ENCODE measurements at places on chromosomes 13 and 19.

- DNase-seq: no peak
These were observed 529 bp downstream of the ZNF836 start for GRCh38 chr19:52170863-52171320.

DNA sequence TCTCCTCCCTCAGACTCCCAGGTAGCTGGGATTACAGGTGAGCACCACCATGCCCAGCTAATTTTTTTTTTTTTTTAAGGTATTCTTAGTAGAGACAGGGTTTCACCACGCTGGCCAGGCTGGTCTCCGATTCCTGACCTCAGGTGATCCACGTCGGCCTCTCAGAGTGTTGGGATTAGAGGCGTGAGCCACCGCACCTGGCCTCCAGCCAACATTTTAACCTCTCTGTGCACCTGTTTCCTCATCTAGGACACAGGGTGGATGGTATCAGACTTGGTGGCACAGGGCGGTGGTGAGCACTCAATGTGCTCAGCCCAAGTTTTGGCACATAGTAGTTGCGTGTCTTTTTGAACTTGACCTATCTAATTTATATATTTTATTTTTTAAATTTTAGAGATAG is 12.5 kb downstream of the APBA3 start:
- DNase-seq: no peak

DNA sequence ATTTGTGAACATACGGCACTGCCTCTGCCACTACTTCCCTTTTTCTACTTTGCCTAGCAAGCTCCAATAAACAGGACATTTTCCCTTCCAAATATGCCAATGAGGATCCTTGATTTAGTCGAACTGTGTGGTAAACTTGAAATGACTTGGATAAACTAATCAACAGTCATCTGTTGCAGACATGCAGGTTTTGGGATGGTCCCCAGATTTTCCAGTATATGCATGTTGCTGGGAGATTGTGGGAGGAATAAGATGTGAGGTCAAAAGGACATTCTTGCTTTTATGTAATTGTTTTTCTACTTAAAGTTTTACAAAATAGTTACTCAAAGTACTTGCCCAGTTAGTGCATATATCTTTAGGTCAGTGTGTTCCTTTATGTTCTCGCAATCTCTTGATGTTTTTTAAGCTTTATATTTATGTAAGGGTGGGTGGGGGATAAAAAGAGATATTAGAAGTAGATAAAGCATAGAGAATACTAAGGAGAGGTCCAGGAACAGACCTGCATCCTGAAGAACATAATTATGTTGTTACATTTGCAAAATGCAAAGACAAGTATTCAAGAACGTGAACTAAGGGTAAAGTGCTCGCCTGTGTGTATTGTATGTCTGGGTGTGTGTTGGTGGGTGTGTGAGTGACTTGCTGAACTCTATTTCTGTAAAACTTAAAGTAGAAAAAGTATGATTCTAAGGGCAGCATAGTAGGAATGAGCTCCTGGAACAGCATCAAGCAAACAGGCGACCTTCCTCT is 88.4 kb upstream of the OXGR1 start:
- no peak for DNase-seq

GRCh38 chr19:14434543-14435319 is 1.6 kb downstream of the PKN1 start:
- no peak for DNase-seq

DNA sequence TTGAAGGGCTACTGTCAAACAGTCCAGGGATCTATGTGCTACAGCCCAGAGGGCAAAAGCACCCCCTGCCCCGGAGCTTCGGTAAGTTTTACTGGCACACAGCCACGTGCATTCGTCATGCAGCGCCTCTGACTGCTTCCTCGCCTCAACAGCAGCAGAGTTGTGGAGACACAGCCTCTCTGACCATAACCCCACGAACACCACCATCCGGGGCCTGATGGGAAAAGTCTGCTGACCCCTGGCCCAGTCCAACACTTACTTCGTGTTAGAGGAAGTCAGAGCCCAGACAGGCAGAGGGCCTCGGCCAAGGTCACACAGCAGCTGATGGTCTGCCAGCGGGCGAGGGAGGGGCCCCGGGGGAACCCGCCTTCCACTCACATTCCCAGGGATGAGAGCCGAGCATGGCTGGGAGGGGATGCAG is 5.1 kb downstream of the CBARP start:
- DNase-seq: no peak

DNA sequence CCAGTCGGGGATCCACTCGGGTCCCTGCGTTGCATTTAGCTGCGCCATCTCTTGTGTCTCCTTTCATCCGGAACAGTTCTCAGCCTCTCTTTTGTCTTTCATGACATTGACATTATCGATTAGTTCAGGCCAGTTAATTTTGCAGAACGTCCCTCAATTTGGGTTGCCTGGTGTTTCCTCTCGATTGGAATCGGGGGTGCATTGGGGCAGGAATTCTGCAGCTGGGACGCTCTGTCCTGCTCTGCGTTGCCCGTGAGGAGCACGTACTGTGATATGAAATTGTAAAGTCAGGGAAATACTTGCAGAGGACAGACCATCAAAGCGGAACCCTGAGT is 22.4 kb downstream of the MARK4 start:
- DNase-seq: no peak

DNA sequence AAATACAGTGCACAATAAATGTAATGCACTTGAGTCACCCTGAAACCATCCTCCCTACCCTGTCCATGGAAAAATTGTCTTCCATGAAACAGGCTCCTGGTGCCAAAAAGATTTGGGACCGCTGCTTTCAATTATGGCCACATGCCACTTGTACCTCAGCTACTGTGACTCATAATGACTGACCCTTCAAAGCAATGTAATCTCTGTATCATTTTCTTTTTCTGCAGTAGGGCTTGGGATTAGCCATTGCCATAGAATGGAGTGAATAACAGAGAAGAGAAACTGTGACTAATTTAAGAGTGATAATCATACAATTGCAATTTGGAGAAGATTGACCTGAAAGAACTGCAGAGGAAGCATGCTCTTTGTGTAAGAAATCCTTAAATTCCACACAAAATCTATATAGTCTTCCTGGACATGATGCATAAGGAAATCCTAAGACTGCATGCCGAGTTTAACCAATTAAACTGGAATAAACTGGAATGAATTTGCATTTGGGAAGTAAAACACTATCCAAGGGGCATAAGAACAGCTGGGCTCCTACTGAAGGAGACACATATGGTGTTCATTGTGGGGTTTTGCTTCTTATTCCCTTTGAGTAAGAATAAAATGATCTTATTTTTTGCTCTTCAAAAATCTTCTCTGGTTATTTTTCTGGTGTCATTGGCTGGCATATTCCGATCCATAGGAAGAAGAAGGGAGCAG is 59.5 kb upstream of the SLC7A1 start:
- no peak for DNase-seq

GRCh38 chr13:24605923-24606372 is 74.3 kb upstream of the ATP12A start:
- DNase-seq: no peak

GRCh38 chr13:28530729-28531076 is 35.8 kb upstream of the FLT1 start:
- no peak for DNase-seq

GRCh38 chr19:34044021-34044420 is 128.3 kb upstream of the LSM14A start:
- no peak for DNase-seq

- no peak for DNase-seq
These were observed 214.0 kb upstream of the HTR2A start for GRCh38 chr13:47110833-47111240.

- no peak for DNase-seq
These were observed 128.2 kb upstream of the ARGLU1 start for GRCh38 chr13:106696140-106696539.

- DNase-seq: no peak
These were observed 888.9 kb downstream of the SLITRK1 start for GRCh38 chr13:82993417-82993816.

DNA sequence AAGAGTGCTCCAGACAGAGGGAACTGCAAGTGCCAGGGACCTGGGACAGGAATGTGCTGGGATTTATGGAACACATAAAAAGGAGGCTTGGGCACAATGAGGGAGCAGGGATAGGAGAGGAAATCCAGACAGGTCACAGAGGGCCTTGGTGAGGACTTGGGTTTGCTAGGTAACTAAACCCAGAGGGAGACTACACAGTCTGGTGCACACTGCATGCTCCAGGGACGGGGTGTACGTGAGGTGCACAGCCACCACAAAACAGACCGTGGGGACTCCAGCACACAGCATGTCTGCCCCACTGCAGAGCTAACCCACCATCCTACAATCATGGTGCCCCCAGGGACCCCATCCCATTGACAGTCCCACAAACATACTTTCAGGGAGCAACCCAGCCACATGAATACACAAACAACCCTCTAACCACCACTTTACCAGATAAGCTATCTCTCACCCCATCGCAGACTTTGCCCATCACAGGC is 5.5 kb upstream of the ZFP36 start:
- DNase-seq: no peak

- DNase-seq: no peak
These were observed 14.6 kb downstream of the NACC1 start for GRCh38 chr19:13132471-13133180.

GRCh38 chr13:96749825-96750224 is 244.5 kb downstream of the OXGR1 start:
- no peak for DNase-seq

GRCh38 chr13:48925001-48925400 is 50.7 kb upstream of the FNDC3A start:
- no peak for DNase-seq

DNA sequence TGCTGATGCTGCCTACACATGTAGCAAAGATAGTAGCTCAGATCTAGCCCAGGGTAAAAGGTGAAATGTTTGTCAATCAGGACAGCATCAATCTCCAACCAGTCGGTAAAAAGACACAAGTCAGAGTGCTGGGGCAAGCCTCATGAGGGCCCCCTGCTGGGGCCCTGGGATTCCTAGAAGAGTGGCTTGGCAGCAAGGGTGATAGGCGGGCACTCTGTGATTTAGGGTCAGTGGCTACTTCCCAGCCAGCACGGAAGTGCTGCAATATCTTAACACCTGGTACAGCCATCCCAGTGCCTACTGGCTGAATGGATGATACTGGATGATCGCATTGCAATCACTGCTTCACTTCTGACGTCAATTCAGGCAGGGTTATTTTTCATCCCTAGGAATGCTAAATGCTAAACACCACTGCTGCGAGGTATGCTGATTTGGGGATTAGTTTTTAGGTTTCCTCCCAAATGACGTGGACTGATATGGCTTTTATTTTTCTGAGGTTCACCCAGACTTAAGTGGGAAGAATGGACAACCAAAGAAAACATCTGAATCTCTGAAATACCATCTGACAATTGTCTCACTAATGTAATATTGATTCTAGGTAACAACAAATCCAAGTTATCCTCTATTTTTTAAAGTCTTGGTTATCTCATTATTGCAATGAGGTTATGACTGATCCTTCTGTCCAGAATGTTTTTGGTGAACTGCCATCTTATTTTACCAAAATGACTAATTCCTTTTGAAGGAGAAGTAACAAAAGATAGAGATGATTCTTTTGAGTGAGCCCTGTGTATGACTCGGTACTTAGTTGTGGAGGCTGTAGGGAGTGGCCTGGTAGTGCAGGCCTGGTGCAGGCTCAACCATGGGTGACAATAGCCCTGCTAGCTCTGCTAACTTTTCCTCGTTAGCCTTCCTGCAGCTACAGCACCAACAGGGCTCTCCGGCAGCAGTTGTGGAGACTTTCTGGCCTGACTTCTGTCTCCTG is 432.5 kb downstream of the FGF9 start:
- no peak for DNase-seq

GRCh38 chr13:50494138-50494537 is 349.4 kb downstream of the DLEU7 start:
- no peak for DNase-seq

- no peak for DNase-seq
These were observed 6.2 kb downstream of the PLIN4 start for GRCh38 chr19:4512070-4512469.

DNA sequence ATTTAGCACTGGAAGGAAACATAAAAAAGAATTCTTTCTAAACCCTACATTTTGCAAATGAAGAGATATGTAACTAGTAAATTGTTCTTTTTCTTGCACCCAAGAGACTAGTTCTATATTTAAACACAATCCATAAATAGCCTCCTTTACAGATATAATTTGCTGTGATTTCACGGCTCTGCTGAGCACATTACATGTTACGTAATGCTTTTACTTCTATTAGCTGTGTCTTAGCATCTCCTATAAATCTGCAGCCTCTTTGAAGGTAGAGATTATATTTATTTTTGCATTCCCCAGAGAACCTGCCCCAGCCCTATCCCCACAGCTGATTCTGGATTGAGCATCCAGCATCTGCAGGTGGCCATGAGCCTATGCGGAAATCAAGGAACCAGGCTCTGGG is 32.2 kb downstream of the LACC1 start:
- DNase-seq: no peak

DNA sequence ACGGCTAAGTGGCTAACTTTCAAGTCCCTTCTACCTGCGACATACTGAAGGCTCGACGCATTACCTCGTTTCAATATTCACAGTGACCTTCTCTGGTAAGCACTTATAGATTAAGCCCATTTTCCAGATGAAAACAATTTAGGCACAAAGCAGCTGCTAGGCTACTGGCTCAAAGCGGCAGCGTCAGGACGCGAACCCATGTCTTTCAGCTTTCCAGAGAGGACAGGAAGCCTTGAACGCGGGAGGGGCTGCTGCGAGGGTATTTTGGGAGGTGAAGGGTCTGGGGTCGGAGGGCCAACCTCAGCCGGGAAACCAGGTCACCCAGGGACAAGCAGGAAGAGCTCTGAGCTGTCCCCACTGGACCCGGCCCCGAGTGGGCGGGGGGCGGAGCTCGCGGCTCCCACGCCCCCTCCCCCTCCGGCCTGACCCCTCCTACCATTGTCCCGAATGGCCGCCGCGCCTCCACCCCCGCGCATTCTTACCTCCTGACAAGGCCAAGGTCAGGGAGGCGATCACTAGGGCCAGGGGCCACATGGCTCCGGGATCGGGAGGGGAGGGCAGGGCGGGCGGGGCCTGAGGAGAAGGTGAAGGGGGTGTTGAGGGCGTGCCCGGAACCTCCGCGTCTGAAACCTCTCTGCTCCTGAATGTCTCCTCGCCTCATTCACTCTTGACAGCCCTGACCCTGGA is at the start of gene KLK13:
KLK13 (minus strand) TSS at position 559 of the 687 bp plus-strand sequence; CDS start at position 534, 25 bp downstream.
- DNase-seq: no peak

DNA sequence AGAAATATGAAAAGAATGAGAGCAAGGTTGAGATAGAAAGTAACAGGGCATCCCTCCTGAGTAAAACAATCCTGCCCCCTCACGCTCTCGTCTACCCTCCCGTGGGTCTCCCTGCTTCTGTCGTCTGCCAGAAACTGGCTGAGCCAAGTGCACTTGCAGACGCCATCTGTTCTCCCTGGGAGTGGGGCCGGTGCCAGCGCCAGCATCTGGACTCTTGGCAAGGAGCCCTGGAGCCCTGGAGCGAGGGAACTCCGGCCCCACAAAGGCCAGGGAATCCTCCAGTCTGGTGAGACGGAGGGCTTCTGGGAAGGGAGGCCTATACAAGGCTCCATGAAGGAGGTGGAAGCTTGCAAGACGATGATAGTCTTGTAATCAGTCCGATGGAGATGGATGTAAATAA is 2.3 kb upstream of the TMEM91 start:
- no peak for DNase-seq

DNA sequence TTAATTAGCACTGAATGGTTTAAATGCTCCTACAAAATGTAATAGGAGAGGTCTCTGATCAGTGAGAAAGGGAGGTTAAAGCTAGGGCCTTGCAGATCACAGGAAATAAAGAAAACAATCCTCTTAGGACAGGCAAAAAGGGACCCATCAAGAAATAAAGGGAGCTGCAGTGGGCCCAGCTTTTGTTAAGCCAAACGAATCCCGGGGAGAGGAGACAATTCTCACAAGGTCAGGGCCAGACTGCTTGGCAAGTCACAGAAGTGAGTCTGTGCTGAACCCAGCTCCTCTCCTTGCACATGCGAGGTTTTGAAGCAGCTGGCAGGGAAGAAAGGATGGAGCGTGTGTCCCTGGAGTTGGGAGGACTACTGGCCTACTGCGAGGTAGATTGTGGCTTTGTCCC is 285.8 kb downstream of the COG6 start:
- no peak for DNase-seq
